Stimulated activated CD4-positive, alpha-beta T cell treated with anti-CD3 and anti-CD28 coated beads, Interleukin-15, amount 100 ng/mL, for 1 hour (primary cell): ENCODE measurements at places on chromosomes 16 and 17.

- no peak for DNase-seq
Observed at GRCh38 chr17:18322522-18322921, 7.4 kb downstream of the SMCR8 start.

DNA sequence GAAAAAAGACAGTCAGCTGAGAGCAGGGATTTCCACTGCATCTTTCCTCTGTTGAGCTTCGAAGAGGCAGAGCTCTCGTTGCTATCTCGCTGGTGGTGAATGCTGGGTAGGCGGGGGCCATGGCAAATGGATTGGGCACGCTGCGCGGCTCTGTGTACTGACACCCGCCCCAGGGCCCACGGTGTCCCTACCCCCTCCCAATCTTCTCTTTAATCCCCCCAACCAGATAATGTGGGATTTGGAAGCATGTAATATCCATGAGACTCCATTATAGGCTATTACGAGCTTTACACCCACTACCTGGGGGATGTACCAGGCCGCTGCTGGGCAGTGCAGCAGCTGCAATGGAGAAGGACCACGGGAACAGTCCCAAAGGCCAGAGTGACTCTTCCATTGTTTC, 8.3 kb downstream of the PIPOX start:
- no peak for DNase-seq

- peak; percentile 2 for DNase-seq
Observed at GRCh38 chr17:27846042-27846655, 45.8 kb upstream of the NOS2 start.

DNA sequence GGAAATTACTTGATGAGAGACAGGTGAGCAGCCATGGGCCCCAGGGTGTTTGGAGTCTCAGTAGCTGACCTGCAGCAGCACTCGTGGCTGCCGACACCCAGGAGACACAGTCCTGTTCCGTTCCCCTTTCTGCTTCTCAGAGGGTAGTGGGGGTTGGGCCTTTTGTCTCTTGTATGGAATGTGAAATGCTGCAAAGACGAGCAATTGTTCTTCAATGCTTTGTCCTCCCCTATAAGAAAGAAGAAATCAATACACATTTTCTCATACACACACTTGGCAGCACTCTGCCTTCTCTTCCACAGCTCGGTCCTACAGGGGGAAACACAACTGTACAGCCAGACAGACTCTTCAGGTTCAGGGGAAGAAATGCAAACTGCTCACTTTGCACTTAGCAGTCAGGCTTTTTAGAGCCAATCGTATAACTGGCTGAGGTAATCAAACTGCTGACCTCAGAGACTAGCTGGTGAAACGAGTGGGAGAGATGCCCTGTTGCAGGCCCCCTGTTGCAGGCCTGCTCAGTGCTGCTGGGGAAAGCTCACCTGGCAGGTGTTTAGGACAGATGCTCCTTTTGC, 96.7 kb downstream of the AATF start:
- no peak for DNase-seq

DNA sequence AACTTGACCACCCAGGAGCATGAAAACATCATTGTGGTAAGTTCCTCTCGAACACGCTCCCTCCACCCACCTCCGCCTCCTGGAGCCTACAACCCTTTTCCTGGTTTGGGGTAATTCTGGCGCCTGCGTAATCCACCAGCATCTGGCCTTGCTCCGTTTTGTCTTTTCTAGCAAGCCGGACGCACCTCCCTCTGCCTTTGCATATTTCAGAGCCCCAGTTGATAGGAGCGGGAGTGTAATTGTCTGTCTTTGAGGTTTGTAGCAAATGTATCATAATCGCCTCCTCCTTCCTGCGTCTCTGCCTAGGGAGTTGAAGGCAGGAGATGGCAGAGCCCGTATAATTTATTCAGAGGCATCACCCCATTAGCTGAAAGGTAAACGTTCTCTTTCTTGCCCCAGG, 121.3 kb upstream of the PLCG2 start:
- DNase-seq, result no peak

DNA sequence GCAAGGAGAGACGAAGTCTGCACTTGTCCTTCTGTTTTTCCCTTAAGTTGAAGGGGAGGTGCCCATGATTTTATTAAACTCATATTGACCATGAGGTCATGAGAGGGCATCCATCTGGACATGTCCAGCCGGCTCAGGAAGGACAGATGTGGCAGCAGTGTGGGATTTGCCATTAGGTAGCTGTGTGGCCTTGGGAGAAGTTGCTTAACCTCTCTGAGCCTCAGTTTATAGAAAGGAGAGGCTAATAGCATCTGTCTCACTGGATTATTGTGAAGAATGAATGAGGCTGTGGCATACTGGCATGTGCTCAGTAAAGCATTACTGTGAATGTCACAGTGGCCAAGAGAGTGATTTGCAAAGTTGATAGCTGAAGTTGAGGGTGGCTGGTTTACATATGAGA, 1.2 kb downstream of the TIMM22 start:
- DNase-seq, result no peak
